Activated T-cell treated with anti-CD3 and anti-CD28 coated beads, Interleukin-2, amount 50 U/mL, for 1 hour (primary cell): ENCODE measurements at places on chromosomes 16 and 17.

- no peak for DNase-seq
Measured at GRCh38 chr17:82979718-82980117, 99.7 kb upstream of the METRNL start.

DNA sequence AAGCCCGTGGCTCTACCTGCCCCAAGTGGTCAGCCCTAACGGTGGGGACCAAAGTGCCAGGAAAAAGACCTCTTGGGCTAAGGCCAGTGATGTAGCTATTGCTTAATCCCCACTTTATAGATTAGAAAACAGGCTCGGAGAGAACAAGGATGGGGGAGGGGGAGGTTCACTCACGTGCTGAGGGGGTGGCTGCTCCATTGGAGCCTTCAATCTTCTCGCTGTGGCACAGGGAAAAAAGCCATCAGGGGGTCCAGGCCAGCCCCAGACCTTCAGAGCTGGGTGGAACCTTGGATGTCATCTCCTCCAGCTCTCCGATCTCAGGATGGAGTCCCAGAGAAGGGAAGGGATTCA, 45.9 kb downstream of the SRCIN1 start:
- no peak for DNase-seq

- DNase-seq, result no peak
Measured at GRCh38 chr16:56421976-56422669, 3.2 kb downstream of the AMFR start.

DNA sequence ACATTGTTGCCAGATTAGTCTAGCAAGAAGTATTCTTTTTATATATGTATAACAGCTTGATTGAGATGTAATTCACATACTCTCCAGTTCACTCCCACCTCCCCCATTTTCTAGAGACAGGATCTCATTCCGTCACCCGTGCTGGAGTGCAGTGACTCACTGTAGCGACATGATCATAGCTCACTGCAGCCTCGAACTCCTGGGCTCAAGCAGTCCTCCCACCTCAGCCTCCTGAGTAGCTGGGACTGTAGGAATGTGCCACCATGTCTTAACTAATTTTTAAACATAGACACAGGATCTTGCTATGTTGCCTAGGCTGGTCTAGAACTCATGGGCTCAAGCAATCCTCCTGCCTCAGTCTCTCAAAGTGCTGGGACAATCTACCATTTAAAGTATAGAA, 3.3 kb upstream of the RSAD1 start:
- no peak for DNase-seq
